ENCODE measurements at places on chromosomes 6 and 20.

DNA sequence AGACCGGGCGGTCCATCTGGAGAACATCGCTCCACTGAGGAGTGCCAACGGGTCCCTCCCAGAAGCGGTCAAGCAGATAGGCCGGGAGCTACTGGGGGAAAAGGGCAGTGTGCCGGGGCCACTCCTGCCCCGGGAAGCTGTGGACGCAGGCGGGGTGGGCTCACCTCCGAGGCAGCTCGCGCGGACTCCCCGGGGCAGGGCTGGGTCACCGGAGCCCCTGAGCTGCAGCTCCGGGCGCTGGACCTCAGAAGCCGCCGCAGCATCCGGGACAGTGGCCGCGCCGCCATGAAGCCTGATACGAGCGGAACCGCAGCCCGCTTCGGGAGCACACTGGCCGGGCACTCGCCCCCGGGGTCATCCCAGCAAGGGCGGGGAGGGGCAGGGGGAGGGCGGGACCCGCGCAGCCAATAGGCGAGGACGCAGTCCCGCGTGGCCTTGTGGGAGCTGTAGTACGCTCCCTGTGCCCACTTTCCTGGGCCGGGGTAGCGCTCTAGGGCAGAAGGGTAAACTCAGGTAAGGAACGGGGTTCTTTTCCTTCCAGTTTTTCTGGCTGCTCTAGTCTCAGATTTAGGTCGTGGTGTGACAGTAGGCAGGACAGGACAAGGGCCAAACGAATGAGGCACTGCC is at the start of gene MOCS1:
Gene MOCS1, minus strand, starts transcription at position 332 of the 627 bp plus-strand sequence. Its CDS starts 45 bp downstream, at position 287.
- DNase-seq, result peak; percentile 73

- no peak for DNase-seq
These were observed 15.1 kb upstream of the MYT1 start for GRCh38 chr20:64149141-64149540.

DNA sequence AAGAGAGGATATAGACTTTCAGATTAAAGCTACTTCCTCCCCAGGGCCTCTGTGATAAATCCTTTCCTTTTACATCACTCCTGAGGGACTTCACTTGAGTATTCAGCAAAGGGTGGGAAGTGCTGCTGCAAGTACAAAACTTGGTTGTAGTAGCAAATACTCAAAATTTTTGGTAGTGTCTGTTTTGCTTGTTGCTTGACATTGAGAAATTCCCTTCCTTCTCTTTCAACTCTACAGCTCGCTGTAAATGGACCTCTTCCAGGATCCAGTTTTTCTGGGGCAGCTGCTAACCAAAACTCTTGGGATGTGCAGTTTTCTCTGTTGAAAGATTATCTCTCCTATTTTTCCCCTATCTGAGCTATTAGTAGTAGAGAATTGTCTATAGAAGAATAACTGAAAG is 472.0 kb downstream of the CD109 start:
- no peak for DNase-seq

DNA sequence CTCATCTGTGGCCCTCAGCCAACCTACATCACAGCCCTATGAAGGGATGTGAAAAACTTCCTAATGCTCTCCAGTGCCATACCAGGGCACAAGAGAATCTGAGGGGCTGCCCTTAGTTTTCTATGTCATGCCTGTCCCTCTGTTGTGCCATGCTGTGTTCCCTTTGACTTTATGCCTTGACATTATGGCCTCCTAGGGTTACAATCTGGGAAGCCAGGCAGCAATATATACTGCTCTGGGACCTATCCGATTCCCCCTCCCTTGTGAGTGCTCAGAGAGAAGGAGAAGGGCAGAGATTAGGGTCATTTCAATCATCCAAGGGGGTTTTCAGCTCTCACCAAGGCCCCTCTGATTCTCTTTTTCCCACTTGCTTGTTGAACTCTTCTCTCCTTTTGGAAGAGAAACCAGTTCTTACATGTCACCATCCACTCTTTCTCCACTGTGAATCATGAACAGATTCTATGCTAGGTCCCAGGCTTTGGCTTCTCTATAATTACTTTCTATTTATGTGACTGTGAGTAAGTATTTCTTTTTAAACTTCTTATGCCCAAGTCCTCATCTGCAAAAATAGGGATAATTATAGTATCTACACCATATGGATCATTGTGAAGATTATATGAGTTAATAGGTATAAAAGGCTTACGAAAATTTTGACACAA is 14.2 kb upstream of the FRK start:
- no peak for DNase-seq

- DNase-seq, result no peak
These were observed 652.1 kb downstream of the CBLN4 start for GRCh38 chr20:55353206-55353605.

DNA sequence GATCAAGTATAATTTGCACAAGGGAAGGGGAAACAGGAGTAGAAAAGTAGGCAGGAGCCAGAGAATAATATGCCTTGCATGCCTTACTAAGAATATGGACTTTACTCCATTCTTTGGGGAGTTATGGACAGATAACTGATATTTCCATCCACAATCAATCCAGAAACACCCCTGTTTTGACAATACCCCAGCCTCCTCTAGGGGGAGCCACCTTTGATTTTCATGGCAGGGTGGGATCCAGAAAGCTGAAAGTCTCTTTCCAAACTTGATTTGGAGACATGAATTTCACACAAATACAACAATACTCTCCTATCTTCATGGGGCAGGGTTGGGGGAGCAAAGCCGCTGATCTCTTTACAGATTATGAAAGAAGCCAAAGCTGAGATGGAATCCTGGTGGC is 404.1 kb downstream of the FOXA2 start:
- DNase-seq, result no peak

DNA sequence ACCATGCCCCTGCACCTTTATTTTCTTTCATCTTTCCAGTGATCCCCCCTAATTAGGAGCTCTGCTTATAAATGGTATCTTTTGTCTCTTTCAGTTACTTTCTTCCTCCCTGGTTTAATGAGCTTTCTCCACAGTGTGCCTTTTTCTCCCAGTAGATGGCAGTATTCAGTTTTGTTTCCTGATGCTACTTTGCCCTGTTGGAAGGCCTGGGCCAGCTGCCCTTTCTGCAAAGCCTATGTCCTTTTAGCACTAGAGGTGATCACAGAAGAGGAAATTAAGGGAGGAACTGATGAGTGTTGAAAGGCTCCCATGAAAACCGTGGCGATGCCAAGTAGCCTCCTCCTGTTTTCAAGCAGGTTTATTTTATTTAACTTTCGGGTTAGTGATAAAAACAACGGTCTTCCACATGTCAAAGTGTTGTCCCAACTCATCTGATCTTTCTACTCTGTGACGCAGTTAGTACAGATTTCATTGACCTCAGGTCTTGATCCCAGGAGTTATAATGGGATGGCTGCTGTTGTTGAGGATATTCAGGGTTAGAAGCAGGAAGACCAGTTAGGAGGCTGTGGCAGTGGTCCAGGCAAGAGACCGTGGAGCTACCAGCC is 184.2 kb upstream of the BMP2 start:
- peak; percentile 53 for DNase-seq

Data from large intestine (tissue), 12 donors.